ENCODE measurements at places on chromosomes 7 and 10. TPM values are rescaled to one million over a fixed set of nuclear protein-coding genes. Genes with fewer than 3 reads are reported as not detected.
A peak's percentile ranks its signal among the peaks of the same experiment; 100 is the strongest.

Gene MET
- 55.4 TPM for total RNA-seq

DNA sequence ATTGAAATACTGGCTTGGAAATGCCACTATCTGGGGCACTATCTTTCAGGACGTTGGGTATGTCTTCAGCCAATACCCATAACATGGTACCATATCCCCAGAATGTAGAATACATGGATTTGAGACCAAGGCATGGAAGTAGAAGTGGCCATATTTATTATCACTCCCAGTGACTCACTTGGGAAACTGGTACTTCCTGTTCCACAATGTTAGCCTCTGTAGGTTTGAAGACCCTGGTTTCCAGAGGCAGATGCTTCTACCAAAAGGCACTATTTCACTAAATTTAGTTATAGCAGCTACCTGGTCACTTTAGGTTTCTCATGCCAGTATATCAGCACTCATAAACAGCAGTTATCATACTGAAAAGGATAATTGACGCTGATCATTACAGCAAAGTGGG lies 184.2 kb downstream of the CCDC71L start:
- no peak for DNase-seq

GRCh38 chr10:82331716-82332115 lies 456.7 kb downstream of the NRG3 start:
- no peak for DNase-seq

Gene TUBAL3
- not detected for total RNA-seq

DNA sequence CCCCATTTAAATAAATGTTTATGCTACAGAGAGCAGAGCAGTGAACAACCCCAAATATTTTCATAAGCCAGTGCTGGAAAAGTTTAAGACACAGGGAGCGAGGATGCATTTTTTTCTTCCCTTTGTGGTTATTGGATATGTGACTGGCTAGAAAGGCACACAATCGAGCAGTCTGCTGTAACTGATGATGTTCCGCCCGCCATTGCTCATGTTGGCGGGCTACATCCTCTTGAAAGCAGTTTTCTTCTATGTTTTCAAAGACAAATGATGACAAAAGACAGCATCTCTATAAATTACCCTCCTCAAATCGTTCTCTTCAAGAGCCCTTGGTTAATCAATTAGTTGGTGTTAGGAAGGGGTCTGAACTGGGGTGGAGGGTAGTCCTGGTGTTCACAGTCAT lies 269.8 kb downstream of the SKAP2 start:
- no peak for DNase-seq

Gene CALML3
- total RNA-seq = not detected

GRCh38 chr10:82801289-82801688 lies 926.3 kb downstream of the NRG3 start:
- no peak for DNase-seq

DNA sequence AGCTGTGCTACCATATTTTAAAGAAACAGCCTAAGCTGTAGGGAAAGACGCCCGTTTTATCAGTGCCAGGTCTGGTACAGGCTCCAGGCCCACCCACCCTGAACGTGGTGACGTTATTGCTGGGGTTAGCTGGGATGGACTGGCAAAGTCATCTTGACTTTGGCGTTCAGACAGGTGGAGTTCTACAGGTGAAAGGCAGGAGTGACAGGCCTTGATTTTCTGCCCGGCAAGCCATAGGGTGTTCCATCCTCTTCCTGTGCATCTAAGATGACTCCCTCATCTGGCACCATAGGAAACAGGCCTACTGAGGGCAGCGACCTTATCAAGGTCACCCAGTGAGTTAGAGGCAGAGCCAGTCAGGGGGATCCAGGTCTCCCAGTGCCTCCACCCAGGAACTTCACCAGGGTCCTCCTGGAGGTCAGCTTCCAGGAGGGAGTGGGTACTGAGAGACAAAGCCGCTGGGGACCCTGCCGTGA lies 41.6 kb downstream of the HK1 start:
- DNase-seq = no peak

DNA sequence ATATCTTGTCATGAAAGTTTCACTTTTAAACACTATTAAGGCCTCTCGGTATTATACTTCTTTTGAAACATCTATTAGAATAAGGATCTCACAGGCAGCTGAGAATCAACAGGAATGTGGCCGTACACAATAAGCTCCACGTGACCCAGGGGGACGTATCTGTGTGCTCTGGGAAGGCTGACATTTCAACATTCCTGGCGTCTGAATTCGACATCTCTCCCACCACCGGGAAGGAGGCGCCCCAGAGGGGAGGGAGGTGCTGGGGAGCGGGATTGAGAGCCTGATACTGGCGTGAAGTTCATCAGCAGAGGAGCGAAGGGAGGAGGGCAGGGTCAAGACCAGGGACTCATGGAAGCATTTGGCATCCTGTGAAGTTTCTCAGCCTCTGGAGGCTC lies 401.3 kb downstream of the DNAJB6 start:
- DNase-seq = no peak

DNA sequence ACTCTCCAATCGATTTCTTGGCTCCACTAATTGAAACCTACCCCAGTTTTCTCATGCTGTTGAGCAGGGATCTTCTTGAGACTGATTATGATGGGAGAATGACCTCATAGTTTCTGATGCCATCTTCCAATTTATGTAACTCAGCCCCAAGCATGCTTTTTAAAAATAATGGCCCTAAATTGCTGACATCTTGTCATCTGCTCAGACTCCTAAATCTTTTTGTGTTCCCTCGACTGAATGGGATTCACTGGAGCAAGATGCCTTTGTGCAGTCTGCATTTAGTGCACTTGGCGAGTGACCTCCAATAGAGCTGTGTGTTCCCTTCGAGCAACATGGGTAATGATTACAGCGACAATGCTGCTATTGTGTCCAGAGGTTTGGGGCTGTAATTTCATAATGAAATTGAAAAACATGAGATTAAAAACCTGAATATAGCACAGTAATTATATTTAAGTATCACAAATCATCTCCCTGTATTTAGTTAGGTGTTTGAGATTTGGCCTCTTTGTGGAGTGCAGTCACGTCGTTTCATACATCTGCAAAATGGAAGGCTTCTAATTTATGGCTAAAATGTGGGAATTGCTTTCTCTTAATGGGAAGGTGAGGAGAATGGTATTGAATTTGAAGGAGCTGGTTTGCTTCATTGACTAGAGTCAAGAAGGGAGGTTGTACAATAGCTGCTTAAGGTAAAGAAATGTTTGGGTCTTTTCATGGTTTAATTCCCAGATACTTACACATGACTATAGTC lies 192.9 kb downstream of the AUTS2 start:
- no peak for DNase-seq

Gene ITPRID1
- not detected for total RNA-seq

- no peak for DNase-seq
Measured at GRCh38 chr7:101973130-101973529, 155.7 kb downstream of the CUX1 start.

DNA sequence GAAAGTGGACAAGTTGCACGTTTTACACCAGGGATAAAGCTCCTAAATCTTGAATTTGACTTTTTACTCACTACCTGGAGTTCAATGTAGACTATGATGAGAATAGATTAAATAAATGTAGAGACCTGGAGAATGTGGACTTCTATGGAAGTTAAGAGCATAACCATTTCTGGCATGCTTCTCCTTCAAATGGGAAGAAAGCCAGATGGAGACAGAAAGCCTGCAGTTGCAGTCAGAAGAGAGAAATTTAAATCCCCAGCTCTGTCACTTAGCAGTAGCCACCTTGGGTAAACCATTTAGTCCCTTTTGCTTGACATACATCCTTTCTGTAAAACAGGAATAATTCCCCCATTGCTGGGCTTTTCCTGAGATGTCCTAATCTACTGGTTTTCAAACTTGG lies 355.3 kb upstream of the AUTS2 start:
- DNase-seq = no peak

Gene FFAR4
- total RNA-seq = not detected

- DNase-seq = no peak
Measured at GRCh38 chr10:68897336-68897741, 3.8 kb upstream of the DDX50 start.

DNA sequence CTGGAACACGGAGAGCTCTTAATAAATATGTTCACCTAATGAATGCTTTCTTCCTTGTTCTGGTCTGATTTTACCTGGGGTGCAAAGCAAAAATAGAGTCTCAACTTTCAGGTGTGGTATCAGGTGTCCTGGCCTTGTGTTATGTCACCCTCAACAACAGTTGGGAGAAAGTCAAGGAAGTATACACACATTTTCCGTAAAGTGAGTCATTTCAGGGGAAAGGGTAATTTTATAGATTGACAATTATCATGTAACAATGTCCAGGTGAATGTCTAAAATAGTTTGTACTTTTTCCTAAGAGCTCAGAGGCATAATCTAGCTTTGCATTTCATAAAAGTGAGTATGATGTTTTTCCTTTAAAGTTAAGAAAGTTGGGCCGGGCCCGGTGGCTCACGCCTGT lies 287.4 kb downstream of the SKIDA1 start:
- no peak for DNase-seq

DNA sequence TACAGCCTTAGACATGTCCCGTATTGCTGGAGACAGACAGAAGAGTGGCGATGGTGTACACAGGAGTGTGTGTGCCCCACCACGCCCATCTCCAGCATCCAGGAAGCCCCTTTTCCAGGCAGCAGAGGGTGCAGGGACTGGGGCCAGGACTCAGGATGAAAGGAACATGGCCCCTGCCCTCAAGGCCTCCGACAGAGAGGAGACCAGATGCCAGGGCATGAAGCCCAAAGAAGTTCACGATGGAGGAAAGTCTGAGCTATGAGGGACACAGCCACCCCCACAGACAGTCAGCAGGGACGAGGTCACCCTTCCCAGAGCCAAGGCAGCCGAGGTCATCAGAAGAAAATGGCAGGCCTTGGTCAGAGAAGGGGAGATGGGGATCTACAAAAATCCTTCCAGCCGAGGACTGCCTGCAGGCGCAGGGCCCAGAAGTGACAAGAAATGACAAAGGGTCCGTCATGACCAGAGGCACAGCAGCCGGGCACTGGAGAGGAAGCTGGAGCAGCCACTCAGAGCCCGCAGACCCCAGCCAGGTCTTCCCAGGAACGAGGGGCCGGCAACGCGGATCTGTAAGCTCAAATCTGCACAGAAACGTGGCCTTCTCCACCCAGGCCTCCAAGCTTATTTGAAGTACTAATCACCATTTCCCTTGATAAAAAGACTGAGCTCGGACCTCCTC lies 78.7 kb upstream of the PPP2R2D start:
- DNase-seq = peak; percentile 77

GRCh38 chr10:90847436-90847835 lies 10.4 kb downstream of the HTR7 start:
- no peak for DNase-seq

Gene FAM25G
- total RNA-seq = not detected

Gene FAM25C
- total RNA-seq = not detected

- DNase-seq = no peak
Measured at GRCh38 chr7:139769066-139769465, 8.7 kb downstream of the HIPK2 start.

Gene LIPN
- not detected for total RNA-seq

DNA sequence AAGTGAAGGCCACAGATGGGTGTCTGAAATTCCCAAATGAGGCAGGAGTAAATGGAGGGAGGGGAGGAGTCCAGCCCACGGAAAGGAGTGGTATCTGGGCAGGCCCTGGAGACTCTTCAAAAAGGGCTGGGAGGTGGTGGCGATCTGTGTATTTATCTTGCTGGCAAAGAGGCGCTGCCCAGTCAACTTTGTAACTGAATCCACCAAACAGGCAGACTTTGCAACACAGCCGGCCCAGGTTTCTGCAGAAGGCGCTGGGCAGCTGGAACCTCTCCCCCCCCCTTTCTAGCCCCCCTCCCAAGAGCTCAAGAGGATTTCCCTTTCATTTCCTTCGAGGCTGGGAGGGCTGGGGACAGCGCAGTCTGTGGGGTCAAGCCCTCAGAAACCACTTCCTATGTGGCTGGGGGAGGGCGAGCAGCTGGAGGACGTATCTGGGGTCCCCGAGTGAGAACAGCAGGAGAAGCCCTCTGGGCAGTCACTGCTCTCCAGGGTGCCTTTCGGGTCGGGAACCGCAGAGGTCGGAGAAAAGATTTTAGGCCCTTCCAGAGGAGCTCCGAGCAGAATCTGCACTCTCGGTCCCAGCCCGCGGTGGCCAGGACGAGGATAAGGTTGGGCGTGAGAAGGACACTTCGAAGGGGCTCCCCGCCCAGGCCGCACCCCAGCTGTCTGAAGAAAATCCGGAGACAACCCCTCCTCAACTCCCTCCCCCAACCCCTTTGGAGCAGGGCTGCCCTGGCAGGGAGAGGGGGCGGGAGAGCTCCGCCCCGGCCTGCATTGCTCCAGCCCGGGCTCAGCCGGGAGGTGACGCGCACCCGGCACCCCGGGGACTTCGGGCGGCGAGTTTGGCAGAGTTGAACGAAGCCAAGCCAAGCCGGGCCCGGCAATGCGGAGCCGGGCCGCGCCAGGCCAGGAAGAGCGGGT lies 965 bp downstream of the ZCCHC24 start:
- peak; percentile 89 for DNase-seq

- no peak for DNase-seq
Measured at GRCh38 chr7:12316925-12317324, 86.7 kb downstream of the VWDE start.

Gene CALCR
- total RNA-seq = not detected

Gene FRMD4A
- total RNA-seq = 236 TPM

GRCh38 chr7:4147926-4148620 lies 534.0 kb upstream of the FOXK1 start:
- no peak for DNase-seq

DNA sequence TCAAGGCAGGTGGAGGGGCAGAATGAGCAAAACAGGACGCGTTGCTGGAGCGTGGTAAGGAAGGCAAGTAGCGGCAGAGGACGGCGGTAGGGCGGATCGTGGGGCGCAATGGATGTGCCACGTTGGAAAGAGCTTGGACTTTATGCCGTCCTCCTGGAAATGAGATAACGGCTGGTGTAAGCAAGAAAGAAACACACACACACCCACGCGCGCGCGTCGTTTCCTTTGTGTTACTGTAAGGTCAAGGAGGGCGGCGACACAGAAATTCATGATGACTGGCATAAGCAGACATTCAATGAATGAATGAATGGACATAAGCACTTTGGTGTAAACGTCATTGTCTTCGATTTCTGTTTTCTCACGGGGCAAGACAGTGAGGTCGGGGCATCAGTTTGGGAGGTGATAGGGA lies 683 bp upstream of the ENTPD7 start:
- DNase-seq = no peak

Gene PVRIG
- total RNA-seq = not detected

Gene CALML5
- total RNA-seq = not detected

Gene AKR1E2
- total RNA-seq = 1.7 TPM

Gene JCAD
- 7.7 TPM for total RNA-seq

DNA sequence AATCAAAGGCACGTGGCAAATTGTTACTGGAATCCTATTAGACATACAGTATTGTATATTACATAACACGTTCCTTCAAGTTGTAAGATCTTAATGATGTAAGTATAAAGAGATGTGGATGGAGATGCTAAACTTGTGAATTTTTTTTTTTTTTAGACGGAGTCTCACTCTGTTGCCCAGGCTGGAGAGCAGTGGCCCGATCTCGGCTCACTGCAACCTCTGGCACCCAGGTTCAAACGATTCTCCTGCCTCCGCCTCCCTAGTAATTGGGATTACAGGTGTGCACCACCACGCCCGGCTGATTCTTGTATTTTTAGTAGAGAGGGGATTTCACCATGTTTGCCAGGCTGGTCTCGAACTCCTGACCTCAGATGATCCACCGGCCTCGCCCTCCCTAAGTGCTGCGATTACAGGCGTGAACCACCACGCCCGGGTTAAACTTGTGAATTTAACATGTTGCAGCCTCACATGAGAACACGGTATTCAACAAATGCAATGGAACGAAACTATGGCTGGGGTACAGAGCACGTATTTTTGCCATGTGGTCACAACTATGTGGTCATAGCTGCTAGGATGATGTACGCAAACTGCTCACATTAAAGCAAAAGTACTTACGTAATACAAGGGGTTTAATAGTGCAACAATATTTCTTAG lies 818 bp upstream of the SUPV3L1 start:
- no peak for DNase-seq

- DNase-seq = peak; percentile 60
Measured at GRCh38 chr10:1633783-1634182, 103.5 kb downstream of the ADARB2 start.

Gene PDGFA
- 93.6 TPM for total RNA-seq
